ENCODE measurements at places on chromosomes 13 and 19. TPM values are rescaled to one million over a fixed set of nuclear protein-coding genes. Genes with fewer than 3 reads are reported as not detected.
A peak's percentile ranks its signal among the peaks of the same experiment; 100 is the strongest.

The CD70 gene
- total RNA-seq = not detected

The CD33 gene
- 0.16 TPM for total RNA-seq

The TUBB4A gene
- total RNA-seq = 135 TPM

The CD37 gene
- 1.1 TPM for total RNA-seq

The PNKP gene
- total RNA-seq = 24.0 TPM

The AMER2 gene
- total RNA-seq = 161 TPM

- no peak for DNase-seq
Measured at GRCh38 chr13:77000475-77000874, 8.6 kb downstream of the CLN5 start.

DNA sequence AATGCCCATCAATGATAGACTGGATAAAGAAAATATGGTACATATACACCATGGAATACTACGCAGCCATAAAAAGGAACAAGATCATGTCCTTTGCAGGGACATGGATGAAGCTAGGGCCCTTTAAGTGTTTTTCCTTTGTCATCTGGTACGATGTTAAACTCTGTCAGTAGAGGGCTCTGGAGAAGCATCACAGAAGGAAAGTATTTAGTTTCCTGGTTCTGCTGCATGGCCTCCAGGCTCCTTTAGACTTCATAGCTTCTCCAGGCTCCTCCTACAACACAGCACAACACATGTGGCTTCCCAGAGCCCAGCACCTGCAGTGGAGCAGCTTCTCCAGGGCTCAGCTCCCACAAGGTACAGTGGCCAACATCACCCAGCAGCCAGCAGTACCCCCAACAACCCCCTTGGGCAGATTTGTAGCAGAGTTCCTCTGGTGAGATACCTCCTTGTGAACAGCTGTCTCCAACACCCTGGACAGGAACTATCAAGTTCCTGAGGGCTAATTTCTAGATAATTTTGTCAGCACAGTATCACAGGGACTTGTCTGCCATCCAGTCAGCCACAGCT lies 63.4 kb downstream of the KCTD12 start:
- no peak for DNase-seq

DNA sequence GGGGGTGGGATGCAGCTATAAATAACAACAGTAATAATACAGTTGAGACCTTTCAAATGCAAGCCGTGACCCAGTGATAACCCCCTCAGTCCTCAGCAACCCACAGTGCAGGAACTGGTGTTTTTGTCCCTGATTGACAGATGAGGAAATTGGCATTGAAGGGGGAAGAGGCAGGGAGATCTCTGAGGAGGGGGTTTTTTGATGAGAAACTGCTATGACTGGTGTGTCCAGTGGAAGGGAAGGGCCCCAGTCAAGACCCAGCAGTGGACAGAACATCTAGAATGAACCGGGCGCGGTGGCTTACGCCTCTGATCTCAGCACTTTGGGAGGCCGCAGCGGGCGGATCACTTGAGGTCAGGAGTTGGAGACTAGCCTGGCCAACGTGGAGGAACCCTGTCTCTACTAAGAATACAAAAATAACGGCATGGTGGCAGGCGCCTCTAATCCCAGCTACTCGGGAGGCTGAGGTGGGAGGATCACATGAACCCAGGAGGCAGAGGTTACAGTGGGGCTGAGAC lies 1.9 kb downstream of the MAP1S start:
- DNase-seq = no peak

- no peak for DNase-seq
Measured at GRCh38 chr13:78589206-78589605, 14.1 kb downstream of the POU4F1 start.

DNA sequence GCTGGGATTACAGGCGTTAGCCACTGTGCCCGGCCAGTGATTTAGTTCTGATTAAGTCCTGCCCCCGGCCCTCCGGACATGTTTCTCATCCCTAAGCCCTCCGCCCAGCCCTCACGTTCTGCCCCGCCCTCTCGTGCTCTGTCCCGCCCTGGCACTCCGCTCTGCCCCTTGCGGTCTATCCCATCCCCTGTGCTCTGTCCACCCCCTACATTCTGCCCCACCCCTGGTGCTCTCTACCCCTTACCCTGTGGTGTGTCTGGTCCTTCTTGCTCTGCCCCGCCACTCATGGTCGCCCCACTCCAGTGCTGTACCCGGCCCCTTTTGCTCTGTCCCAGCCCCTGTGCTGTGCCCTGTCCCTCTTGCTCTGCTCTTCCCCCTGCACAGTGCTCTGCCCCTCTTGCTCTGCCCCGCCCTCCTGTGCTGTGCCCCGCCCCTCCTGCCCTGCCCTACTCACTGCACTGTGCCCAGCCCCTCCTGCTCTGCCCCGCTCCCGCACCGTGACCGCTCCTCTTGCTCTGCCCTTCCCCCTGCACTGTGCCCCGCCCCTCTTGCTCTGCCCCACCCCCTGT lies 3.0 kb downstream of the GTPBP3 start:
- DNase-seq = no peak

DNA sequence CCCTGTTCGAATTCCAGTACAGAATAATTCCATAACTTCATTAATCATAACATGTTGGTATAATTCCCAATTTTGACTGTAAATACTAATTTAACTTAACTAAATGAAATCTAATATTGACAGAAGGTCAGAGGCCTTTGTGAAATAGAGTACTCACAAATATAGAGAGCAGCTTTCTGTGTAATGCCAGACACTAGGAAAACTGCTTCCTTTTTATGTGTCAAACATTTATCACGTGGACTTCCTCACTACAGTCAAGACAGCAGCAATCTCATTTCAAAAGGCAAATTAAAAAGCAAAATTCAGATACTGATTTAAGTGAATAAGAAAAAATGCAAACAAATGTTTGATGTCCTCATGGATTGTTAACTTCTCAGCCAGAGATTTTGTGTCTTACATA lies 13.1 kb downstream of the ITM2B start:
- no peak for DNase-seq

- DNase-seq = no peak
Measured at GRCh38 chr13:24834902-24835510, 71.0 kb downstream of the RNF17 start.

- DNase-seq = no peak
Measured at GRCh38 chr13:106143930-106144709, 391.3 kb downstream of the EFNB2 start.

GRCh38 chr19:17114414-17114831 lies 38.8 kb downstream of the MYO9B start:
- DNase-seq = no peak

DNA sequence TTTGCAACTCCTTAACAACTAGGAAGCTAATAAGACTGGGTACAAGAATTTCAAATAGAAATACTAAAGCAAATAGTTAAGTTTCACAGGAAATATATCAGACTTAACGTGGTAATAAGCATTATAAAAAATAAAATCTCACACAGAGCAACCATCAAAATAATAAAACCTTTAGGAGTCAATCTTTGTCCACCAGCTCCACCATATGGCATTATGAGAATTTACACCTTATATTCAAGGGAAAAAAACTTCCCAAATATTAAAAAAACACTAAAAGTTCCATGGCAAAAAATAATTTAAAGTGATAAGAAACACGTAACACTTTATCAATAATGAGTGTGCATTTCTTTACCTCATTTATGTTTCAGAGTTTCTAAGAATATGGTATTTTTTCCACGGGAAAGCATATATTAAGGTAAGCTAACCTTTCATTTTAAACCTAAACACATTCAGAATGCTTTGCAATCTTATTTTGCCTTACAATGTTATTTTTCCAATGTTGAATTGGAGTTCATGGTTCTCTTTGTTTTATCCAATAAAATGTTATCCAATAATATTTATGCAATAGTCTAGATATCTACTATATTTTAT lies 423.2 kb upstream of the SGCG start:
- no peak for DNase-seq

DNA sequence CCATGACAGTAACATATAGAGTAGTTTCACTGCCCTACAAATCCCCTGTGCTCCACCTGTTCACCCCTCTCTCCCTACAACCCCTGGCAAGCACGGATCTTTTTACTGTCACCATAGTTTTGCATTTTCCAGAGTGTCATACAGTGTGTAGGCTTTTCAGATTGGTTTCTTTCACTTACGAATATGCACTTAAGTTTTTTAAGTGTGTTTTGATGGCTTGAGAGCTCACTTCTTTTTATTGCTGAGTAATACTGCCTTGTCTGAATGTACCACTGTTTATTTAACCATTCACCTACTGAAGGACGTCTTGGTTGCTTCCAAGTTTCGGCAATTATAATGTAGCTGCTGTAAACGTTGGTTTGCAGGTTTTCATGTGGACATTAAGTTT lies 175.1 kb downstream of the ITGBL1 start:
- DNase-seq = no peak

- no peak for DNase-seq
Measured at GRCh38 chr13:38951525-38952313, 38.9 kb downstream of the STOML3 start.

- no peak for DNase-seq
Measured at GRCh38 chr13:85148009-85148408, 651.2 kb downstream of the SLITRK6 start.

GRCh38 chr19:17866964-17867486 lies 4.7 kb upstream of the SLC5A5 start:
- no peak for DNase-seq

DNA sequence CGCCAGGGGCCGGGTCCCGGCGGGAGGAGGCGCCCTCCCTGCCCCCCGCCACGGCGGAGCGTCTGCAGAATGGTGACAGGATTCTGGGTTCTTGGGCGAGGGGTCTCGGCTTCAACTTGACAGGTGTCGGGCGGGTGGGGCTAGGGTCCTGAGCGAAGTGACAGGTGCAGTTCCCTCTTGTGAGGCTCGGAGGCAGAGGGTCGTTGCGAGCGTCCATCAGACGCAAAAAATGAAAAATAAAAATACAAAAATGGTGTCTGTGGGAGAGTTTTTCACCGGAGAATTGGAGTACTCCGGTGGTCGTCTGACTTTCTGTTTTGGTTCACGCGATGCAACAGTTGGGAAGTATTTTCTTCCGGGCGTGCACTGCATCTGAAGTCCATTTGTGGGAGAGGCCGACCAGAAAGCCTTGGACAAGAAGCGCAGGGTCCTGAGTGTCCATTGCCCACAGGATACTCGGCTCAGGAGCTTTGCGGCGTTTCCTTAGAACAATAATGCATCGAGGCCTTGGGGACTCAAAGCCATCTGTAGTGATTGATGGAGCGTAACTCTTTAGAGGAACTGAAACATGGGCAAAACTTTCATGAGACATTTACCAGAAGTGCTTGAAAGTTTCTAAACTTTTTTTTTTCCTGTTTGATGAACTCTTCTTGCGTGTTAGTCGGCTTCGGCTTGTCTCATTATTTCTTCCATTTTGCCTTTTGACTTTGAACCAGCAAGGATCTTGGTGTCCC lies 759 bp downstream of the RB1 start:
- DNase-seq = no peak

DNA sequence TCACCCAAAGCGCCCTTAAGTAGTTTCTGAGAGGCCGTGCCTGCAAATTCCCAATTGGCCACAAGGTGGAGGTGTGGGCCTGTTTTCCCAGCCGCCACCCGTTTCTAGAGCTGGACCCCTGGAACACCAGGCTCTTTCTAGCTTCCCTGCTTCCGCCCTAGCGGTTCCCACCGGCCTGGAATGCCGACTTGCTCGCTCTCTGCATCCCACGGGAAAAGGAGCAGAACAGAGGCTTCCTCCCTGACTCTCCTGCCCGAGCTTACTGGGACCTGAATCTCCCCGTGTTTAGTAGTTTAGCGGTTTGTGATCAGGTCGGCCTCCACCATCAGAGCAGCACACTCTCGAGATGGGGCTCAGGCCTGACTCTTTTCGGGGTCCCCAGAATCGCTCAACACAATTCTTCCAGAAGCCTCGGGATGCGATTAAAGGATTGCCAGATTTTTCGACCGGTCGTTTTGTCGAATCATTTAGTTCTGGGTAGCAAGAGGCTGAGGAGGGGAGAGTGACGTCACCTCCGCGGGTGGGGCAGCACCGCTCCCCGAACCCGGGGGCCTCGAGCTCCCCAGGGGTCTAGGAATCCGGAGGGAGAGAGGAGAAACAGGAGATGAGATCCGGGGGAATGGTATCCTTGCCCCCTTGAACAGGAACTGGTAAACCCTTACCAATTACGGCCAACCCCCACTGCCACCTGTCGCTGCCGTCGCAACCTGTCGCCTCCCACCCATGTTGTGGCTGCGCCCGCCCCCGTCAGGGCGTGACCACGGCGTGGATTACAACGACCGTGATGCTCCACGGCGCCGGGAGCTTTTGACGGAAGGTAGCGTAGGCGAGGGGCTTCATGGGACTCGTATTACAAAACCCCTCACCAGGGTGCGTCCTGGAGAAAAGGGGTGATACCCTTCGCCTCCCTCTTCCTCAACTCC lies 8.0 kb downstream of the NAPSA start:
- peak; percentile 52 for DNase-seq

DNA sequence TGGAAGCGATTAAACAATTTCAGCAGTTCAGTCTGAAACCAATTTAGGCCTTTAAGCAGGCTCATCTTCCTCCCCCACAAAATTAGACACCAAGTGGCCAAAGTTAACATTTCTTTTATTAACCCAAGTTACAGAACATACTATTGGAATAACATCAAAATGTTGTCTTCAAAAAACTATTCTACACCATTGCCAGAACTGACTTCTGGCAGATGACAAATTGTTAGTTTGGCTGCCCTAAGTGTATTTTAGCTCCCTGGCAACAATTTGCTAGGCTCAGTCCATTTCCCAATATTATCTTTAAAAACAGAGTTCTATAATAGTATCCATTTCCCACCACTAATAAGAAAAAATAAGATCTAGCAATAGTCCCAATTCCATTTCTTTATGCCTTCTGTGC lies 107.8 kb downstream of the SGCG start:
- no peak for DNase-seq

DNA sequence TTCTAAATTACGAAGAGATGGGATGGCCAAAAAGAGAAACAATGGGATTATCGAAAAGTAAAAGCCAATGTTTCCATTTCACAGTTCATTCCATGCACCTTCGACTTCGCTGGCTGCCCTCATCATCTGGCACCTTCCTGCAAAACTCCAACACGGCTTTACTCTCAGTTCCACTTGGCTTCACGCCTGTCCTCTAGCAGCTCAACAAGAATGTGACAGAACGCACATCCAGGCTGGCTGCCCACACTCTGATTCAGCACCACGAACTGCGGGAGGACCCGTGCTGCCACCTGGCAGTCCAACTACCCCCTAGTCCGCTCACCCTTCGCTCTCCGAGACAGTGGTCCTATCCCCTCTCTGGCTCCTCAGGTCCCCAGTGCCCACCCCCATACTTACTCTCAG lies 11.7 kb downstream of the ATP7B start:
- peak; percentile 61 for DNase-seq

DNA sequence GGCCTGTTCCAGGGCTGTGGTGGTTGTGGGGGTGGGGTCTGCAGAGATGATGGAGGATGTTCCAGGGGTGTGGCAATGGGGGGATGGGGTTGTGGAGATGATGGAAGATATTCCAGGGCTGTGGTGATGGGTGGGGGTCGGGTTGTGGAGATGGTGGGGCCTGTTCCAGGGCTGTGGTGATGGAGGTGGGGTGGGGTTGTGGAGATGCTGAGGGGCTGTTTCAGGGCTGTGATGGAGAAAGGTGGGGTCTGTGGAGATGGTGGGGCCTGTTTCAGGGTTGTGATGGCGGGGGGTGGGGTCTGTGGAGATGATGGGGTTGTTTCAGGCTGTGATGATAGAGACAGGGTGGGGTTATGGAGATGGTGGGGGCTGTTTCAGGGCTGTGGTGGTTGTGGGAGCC lies 62.0 kb downstream of the TEX29 start:
- DNase-seq = no peak

GRCh38 chr13:71274923-71275608 lies 591.9 kb downstream of the DACH1 start:
- no peak for DNase-seq

Measured in occipital lobe (tissue), 3 donors.